ENCODE measurements at places on chromosomes 12 and 14.

DNA sequence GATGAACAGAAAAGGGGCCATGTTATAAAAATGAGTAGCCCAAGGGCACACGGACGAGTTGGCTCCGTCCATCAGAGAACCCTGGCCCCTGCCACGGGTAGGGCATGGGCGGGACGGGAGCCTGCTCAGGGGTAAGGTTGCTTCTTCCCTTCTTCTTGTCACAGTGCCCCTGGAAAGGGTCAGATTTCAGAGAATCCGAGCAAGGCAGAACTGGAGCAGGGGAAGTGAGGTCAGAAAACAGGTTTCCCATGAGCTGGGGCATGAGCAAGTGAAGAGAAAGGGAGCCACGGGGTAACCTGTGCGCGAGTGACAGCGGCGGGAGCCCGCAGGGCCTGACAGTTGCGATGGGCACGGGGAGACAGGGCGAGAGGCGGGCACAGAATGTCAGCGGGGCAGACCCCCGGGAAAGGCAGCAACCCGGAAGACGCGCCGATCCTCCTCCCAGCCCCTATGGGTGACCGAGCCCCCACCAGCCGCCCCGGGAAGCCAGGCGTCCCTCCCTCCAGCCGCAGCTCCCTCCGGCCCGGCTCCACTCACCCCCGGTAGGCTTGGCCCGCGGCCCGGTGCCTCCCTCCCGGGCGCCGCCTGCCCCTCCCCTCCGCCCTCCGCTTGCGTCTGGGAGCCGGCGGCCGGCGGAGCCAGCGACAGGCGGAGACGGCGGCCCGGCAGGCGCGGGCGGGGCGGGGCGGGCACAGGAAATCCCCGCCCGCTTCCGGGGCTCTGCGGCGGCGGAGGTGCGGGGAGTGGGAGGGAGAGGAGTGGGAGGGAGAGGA lies at the start of gene ZNF641:
Gene ZNF641 (minus strand): TSS at position 671 of the 773 bp plus-strand sequence. CDS start 2,829 bp downstream, outside the sequence.
- no peak for DNase-seq

DNA sequence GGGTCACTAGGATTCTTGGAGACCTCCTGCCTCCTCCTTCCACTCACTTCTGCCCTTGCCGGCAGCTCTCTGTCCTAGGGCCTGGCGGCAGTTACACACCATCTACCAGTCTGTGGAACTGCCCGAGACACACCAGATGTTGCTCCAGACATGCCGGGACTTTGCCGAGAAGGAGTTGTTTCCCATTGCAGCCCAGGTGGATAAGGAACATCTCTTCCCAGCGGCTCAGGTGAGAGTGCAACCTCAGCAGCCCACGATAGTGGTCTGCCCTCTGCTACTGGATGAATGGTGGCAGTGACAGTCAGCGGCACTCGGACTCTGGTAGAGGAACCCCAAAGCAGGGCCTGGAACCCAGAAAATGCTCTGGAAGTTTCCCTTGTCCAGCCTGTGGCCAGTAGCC lies 1.3 kb downstream of the ACADS start:
- no peak for DNase-seq

GRCh38 chr14:59028476-59029202 lies 159.8 kb upstream of the DAAM1 start:
- DNase-seq = peak; percentile 94

DNA sequence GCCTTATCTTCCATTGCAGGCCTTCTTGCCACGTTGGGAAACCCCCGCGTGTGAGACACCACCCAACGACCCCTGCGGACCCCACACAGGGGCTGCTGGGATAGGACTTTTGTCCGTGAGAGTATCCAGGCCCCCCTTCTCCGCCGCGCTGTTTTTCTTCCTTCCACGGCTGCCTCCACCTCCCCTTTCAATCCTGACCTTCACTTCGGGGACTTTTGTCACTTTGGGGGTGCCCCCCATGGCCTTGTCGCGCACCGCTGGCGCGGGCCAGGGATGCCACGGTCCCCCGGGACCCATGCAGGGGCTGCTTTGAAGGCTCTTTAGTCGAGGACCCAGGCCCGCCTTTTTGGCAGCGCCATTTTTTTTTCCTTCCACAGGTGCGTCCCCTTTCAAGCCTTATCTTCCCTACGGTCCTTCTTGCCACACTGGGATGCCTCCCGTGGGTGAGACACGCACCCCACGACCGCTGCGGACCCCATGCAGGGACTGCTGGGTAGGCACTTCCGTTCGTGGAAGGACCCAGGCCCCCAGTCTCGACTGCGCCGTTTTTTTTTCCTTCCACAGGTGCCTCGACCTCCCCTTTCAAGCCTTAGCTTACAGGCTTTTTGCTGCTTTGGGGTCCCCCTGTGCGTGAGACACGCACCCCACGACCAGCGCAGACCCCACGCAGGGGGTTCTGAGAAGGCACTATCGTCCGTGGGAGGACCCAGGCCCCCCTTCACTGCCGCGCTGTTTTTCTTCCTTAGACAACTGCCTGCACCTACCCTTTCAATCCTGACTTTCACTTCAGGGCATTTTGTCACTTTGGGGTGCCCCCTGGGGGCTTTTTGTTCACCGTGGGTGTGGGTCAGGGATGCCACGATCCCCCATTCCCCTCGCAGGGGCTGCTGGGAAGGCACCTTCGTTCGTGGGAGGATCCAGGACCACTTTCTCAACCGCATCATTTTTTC lies 267.4 kb downstream of the ALG10 start:
- DNase-seq = no peak

DNA sequence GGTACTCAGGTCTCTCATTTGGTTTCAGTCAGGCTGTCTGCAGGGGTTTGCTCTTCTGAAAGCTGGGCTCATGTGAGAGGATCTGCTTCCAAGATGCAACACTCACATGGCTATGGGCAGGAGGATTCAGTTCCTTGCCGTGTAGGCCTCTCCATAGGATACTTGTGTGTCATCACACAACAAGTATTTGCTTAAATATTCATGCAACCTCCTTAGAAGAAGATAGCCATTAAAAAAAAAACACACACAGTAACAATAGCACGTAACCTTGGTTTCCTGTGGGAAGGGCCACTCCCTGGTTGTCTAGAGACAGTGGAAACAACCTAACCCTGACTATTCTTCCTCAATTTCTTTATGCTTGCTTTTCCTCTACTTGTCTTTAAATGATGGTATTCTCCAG lies 31.8 kb upstream of the CLEC4E start:
- no peak for DNase-seq

GRCh38 chr12:114131824-114132223 lies 165.7 kb upstream of the RBM19 start:
- no peak for DNase-seq

- DNase-seq = no peak
These were observed 10.0 kb upstream of the DDX47 start for GRCh38 chr12:12803186-12803585.

DNA sequence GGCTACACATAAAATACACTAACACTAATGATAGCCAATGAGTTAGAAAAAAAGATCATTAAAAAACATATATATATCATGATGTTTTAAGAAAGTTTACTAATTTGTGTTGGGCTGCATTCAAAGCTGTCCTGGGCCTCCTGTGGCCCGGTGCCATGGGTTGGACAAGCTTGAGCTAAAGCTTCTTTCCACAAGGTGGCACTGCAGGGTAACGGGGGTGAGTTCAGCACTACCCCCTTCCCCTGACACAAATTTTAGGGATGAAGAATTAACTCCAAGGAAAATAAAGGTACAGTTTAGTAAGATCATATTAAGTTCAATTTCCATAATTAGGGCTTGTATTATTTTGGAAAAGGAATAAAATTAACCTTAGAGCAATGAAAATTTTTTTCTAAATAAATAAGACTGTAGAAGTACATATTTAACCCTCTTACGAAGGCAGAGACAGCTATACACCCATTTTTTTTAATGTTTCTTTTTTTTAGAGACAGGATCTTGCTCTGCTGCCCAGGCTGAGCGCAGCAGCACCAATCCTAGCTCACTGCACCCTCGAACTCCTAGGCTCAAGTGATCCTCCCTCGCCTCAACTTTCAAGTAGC lies 38.9 kb downstream of the PPP1R13B start:
- no peak for DNase-seq

DNA sequence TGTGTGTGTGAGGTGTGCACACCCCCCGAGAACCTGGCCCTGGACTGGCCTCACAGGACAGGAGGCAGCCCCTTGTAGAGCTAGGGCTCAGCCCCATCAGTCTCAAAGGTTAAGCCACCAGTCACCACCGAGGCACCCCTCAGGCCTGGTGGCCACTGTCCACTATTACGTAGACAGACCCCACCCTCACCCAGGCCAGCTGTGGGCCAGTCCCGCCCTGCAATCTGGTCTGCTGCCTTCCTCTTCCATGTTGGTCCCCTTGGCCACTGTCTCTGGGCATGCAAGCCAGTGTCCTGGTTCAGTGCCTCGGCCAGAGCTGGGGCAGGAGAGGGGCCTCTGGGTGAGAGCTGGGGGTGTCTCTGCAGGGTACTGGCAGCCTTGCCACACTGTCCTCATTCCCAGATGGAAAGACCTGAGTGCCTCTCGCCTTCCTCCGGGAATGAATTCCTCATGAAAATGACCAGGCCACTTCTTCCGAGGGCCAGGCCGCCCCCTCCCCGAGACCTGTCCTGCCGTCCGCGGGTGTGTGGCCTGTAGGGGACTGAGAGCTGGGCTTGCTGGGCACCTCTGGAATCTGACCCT lies 897 bp upstream of the TEX22 start:
- no peak for DNase-seq

DNA sequence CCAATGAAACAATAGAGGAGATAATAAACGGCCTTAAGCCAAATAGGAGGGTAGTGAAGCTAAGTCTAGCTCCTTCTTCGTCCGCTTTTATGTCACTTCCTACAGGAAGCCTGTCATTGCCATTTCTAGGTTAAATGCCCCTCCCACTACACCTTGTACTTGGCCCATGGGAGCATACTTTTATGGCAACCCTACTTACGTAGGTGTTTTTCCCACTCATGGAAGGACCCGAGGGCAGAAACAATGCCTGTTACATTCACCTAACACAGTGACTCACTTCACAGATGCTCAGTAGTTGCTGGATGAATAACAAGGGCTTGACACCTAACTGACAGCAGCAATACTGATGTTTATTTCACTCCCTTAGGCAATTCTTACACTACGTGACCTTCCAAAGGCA lies 44.5 kb downstream of the ALKBH1 start:
- no peak for DNase-seq

DNA sequence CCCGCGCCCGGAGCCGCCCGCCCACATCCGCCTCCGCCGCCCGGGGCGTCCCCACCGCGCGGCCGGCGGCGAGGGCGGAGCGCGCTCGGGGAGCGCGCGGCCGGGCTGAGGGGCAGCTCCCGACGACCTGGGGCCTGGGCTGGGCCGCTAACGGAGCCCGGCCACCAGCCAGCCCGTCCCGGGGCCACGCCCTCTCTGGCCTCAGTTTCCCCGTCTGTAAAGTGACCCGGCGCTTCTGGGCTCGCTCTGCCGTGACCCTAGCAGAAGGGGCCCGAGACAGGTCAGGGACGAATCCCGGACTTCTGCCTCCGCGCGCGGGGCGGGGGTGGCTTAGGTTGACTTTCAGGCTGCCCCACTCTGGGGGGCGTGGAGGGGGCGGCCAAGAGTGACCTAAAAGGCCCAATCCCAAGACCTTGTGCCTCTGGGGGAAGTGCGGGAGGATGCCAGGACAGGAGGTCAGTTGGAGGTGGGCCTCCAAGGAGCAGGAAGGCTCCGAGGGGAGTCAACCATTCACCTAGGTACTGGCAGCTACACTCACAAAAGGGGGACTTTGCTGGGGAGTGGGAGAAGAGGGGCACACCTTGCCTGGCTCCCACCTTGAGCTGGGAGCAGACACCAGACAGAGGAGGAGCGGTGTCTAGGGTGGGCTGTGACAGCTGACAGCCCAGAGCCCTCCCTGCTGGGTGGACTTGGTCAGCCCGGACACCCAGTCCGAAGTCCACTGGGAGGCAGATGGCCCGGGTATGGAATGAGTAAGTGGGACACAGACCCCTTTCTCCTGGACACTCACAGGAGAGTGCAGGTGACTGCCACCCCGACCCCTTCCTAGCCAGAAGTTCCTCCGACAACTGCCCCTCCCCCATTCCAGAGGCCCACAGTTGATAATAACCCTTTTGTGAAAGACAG lies 486 bp upstream of the AKT1 start:
- DNase-seq = no peak

DNA sequence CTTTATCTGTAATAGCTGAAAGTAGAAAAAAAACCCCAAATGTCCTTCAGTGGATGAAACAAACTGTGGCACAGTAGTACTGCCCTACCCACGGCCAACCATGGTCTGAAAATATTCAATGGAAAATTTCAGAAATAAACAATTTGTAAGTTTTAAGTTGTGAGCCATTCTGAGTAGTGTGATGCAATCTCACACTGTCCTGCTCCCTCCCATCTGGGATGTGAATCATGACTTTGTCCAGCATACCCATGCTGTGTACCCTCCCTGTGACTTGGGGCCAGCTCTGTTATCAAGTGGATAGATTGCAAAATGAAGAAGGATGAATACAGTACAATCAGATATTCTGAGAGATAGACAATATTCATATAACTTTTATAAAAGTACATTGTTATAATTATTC lies 106.2 kb downstream of the SMOC1 start:
- no peak for DNase-seq

DNA sequence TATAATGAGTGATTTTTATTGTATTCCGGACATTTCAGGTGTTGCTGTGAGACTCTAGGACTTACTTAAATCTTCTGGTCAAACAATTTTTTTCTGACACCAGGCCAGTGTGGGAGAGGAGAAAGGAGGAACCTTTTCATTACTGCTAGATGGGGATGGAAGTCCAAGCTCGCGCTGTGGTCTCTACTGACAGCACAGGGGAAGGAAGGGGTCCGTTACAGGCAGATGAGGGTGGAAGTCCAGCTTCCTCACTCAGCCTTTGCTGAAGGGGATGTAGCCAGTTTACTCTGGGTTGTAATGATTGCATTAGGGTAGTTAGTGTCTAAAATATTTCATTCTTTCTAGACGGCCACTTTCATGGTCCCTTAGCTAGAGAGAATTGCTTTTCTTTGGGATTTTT lies 26.3 kb upstream of the ST8SIA1 start:
- DNase-seq = no peak

DNA sequence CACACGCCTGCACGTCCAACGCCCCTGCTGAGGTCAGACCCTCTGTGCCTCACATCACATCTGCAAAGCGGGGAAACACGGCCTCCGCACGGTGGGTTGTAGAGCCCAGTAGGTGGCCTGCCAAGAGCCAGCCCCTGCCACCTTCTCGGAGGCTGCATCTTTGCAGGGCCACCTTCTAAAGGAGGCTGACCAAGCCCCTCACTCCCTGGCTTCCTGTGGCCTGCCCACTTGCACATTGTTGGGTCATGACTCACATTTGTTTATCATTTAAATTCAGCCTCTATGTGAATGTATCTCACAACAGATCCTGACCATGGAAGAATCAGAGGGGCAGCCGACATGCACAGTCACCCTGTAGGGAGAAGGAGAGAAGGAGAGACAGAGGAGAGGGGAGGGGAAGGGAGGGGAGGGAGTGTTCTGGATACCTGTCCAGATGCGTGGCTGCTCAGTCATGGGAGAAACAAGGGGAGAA lies 319.5 kb upstream of the DIO3 start:
- DNase-seq = no peak

- peak; percentile 90 for DNase-seq
These were observed 85.1 kb upstream of the ARHGAP5 start for GRCh38 chr14:31992011-31992447.

- DNase-seq = peak; percentile 11
These were observed 11.2 kb downstream of the BCL2L14 start for GRCh38 chr12:12081836-12082497.

Measured in GM04503 (cell line).